ENCODE measurements at places on chromosomes 12 and 14.

- no peak for DNase-seq
Observed at GRCh38 chr14:99324291-99324690, 52.3 kb upstream of the BCL11B start.

GRCh38 chr12:116336542-116337065 lies 59.1 kb upstream of the MED13L start:
- no peak for DNase-seq

GRCh38 chr12:98701166-98701565 lies 56.1 kb downstream of the APAF1 start:
- DNase-seq, result no peak

DNA sequence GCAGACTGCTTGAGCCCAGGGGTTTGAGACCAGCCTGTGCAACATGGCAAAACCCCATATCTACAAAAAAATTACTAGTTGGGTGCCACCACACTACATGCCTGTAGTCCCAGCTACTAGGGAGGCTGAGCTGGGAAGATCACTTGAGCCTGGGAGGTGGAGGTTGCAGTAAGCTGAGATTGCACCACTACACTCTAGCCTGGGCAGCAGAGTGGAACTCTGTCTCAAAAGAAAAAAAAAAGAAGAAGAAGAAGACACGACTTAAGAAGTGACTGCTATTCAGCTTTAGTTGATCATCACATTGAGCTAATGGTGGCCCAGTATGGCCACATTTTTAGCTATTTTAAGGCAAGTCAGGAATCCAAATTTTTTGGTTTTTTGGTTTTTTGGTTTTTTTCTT lies 8.9 kb upstream of the METTL17 start:
- DNase-seq, result no peak

DNA sequence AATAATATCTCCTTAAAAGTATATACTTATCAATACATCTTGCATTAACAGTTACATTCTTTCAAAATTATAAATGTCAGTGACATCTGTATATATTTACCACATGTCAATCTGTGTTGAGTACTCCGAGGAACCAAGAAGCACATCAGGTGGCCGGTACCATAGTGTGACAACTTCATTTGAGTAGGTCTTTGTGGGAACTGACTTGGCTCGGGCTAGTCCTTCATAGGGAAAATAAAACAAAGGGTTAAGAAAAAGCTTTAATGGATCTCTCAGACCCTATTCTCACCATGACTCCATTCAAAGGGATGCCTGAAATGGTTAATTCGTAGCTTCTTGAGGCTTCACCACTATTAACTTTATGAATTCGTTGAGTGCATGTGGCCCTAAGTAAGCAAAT lies 94.9 kb downstream of the ELK3 start:
- no peak for DNase-seq

DNA sequence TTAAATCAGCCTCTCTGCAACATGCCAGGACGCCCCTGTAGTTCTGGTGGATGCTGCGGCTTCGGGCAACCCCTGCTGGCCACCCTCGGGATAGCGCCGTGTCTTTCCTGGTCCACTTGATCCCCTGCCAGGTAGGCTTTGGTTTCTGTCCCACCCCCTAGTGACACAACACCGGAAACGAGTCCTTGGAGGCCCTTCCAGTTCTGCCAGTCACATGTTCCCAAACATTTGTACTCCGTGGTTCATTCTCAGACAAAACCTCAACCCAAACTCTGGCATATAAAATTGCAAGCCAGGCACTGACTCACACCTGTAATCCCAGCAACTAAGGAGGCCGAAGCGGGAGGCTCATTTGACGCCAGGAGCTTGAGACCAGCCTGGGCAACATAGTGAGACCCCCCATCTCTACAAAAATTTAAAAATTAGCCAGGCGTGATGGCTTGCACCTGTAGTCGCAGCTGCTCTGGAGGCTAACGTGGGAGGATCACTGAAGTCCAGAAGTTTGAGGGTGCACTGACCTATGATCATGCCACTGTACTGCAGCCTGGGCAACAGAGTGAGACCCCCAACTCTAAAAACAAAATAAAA lies 37.0 kb downstream of the RASAL1 start:
- peak; percentile 56 for DNase-seq

DNA sequence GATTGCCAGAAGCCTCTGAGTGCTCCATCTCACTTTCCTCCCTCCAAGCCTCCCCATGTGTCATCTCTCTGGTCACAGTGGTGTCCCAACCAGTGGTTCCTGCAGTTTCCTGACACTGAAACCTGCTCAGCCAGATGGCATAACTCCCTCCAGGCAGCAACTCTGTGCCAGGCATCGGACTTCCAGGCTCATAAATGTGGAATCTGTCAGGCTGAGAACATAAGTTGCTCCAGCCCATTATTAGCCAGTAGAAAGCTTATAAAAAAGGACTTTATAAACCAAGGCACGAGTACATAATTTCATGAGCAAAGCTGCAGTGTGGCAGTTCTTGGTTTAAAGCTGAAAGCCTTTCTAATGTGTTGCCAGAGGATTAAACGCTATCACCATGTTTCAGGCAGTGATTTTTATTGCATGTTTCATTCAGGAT lies 194.3 kb downstream of the DACT1 start:
- DNase-seq, result no peak

- no peak for DNase-seq
Observed at GRCh38 chr12:122023339-122024131, 1.9 kb downstream of the BCL7A start.

- DNase-seq, result no peak
Observed at GRCh38 chr12:18306311-18306710, 45.0 kb downstream of the PIK3C2G start.

- DNase-seq, result no peak
Observed at GRCh38 chr14:59870277-59871165, at the start of gene RTN1. TSS of gene RTN1 (minus strand) at chr14:59870776. CDS start at chr14:59870630, 146 bp downstream.

DNA sequence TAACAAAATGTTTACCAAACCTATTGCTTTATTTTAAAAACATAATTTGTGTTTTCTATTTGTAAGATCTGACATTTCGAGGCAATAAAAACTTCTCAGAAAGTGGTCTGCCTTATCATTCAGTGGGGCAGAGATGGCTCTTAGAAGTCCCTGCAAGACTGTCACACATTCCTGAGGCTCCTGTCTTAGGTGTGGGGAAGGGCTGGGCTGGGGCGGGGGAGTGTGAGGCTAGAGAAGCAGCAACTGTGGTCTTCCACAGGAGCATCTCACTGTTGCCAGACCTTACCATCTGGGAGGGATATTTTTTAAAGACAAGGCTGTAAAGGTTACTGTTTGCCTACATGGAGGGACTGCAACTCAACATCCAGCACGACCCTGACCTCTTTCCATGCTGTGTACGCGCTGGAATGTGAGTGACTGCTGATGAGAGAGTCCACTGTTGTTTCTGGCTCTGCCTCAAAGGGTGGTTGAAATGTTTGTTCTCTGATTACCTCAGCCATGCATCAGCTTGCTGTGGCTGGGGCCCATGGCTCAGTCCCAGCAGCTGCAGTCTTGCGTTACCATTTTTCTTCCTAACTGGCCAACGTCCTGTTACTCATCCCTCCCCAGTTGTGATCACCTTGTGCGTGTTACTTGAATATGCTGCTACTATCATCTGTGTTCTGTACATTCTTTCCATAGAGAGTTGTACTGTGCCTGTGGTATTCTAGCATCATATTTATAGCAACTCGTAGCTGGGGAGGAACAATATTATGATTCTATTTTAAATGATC lies 12.4 kb downstream of the ERG28 start:
- DNase-seq, result no peak

DNA sequence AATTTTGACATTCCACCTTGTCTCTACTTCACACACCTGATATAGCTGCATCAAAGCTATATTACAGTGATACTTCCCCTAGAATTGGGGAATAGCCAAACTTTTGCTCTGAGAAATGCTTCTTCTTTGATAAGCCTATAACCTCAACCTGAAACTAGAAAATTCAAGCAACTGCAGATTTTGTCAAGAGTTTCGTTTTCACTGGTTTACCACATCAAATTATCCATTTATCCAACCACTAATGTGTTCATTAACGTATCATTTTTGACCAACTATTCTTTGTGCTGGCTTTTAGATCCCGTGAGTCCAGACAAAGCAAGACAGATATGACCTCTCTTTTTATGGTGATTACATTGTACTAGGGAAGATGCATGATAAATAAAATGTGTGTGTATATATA lies 13.5 kb upstream of the TAS2R46 start:
- no peak for DNase-seq

GRCh38 chr12:106133136-106134087 lies 5.3 kb downstream of the NUAK1 start:
- DNase-seq, result no peak

DNA sequence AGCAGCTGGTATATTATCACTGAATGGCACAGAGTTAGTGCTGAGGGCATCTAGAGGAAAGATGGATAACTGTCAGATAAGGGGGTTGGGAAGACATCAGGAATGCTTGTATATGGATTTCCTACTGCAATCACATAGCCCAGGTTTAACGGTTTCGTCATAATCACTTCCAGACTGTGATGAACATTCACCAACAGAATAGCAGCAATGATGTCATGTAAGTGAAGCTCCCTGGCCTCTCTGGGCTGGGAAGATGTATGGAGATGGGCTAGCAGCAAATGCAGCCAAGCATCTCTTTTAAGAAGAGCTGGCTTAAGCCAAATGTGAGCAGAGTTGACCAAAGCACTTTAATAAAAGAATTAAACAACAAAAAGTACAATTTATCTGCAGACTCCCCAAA lies 714.6 kb downstream of the GALC start:
- no peak for DNase-seq

GRCh38 chr14:97120611-97121031 lies 323.4 kb downstream of the VRK1 start:
- DNase-seq, result peak; percentile 17

GRCh38 chr14:75123991-75124390 lies 2.9 kb downstream of the NEK9 start:
- DNase-seq, result no peak

GRCh38 chr12:64608901-64609535 lies 1.3 kb upstream of the RASSF3 start:
- DNase-seq, result no peak

DNA sequence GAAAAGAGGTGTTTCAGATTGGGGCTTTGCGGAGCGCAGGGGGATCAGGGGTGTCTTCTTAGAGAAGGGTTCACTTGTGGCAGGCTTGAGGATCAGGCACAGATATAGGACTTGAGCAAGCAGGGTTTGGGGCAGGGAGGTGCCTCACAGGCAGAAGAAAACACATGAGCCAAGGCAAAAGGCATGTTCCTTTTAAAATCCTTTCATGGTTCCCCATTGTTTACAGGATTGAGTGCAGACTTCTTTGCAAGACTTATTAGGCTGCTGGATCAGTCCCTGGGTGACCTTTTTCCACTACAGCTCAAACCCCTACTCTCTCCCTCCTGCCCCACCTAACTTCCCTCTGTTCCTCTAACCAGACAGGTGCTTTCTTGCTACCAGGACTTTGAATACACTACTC lies 19.7 kb downstream of the HSPB8 start:
- no peak for DNase-seq

DNA sequence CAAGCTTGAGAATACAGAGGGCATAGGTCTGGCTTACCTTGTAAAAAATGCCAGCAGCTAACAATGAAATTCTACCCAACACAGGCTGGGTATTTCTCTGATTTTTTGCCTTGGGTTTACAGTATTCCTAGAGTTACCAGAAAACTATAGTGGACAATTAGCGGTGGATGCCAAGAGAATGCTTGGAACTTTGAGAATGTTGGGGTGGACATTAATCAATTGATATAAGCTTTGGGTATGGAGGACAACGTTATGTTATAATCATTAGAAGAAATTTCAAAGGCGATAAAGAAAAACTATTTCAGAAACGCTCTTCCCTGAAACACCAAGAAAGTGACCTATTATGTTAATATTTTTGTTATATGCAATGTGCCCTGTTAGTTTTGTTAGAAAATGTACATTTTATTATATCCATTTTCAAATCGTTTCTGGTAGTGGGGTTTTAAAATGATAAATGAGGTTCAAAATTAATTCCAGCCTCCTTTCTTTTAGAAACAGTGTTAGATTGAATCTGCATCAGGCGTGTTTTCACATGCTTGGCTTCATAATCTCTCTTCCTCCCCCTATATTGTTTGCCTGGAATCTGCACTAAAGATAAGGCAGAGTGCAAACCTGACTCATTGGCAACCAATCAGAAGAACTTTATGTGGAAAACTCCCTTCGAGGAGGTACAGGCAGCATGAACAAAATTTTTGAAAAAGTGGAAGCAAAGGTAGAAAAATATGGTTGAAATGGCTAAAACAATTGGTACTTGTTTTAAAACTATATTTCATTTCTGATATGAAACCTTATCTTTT lies 1.4 kb upstream of the PTPRQ start:
- DNase-seq, result no peak

- no peak for DNase-seq
Observed at GRCh38 chr14:100593751-100594624, 6.8 kb upstream of the BEGAIN start.

- no peak for DNase-seq
Observed at GRCh38 chr14:89418452-89418851, 1.4 kb upstream of the FOXN3 start.

DNA sequence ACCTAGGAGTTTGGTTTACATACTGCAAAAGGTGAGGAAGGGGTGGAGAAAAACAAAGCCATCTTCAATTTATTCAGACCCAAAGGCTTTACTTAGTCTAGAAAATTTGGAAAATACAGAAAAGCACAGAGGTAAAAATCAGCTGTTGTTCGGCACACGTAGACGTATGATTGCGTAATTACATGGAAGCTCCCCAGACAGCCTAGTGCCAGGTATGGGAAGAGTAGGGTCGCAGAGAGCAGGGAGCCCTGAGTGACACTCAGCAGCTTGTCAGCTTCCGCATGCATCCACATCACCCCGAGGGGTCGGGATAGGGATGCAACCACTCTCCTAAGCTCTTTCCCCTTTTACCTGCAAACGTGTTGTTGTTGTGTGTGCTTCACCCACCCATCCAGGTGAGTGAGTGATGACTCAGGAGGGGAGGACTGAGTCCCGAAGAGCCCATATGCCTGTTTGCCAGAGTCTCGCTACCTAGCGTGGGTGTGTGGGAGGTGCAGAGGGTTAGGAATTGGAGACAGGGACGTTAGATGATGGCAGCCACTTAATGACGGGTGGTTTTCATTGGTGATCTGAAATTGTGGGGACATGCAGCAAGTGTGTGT lies 20.1 kb downstream of the PIWIL1 start:
- no peak for DNase-seq

- DNase-seq, result no peak
Observed at GRCh38 chr14:74511966-74512830, 18.6 kb downstream of the ISCA2 start.

DNA sequence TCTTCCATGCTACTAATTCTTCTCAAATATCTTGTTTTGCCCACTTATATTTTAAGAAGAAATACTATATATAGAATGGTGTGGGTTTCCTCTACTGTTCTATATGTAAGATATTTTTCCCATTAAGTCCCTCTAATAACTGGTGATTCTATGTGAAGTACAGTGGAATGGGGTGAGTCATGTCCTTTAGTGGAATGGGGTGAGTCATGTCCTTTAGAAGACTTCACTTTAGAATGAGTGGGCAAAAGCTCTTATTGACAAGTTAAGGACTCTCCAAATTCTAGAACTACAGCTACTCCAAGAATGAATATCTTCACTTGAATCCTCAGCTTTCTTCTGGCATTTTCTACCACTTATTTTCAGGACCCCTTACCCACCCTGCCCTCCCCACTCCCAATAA lies 349.9 kb downstream of the ETNK1 start:
- DNase-seq, result no peak

GRCh38 chr14:101851736-101852405 lies 90.4 kb downstream of the PPP2R5C start:
- no peak for DNase-seq

GRCh38 chr12:55681142-55682077 lies 26.3 kb downstream of the ITGA7 start:
- no peak for DNase-seq

Data from stimulated activated CD4-positive, alpha-beta T cell treated with anti-CD3 and anti-CD28 coated beads, Interleukin-1b, Interleukin-23, amount 100 ng/mL, for 1 hour (primary cell).